ENCODE measurements at places on chromosomes 6 and 20.

DNA sequence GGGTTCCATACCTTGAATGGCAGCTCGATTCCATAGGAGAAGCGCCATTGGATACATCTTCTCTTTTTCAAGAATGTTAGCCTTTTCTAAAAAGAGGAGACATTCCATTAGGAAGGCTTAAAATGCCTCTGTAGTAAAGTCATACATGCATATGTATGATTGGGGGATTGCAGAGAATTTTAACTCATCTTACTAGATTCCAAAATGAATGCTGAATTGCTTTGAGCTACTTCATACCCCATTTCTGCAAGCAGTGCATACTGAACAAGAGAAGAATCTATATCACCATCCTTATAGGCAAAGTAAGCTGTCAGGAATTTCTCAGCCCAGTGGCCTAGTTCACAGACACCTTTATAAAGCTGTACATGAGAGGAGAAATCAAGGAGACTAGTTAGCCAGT, 80.3 kb downstream of the NDUFAF5 start:
- DNase-seq = no peak

- no peak for DNase-seq
These were observed 204.4 kb downstream of the SYNE1 start for GRCh38 chr6:152432758-152433157.

DNA sequence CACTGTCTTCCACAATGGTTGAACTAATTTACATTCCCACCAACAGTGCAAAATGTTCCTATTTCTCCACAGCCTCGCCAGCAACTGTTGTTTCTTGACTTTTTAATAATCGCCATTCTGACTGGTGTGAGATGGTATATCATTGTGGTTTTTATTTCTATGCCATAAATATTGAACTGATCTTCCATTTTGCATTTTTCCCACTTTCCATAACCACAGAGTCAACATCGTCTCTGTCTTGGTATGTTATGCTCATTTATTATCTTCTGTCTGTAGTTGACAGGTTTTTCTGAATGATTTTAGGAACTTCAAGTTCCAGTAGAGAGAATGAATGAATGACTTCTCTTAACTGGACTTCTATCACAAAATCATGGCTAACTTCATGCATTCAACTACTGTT, 259.8 kb downstream of the UST start:
- no peak for DNase-seq

- DNase-seq = no peak
These were observed 18.6 kb downstream of the DSE start for GRCh38 chr6:116389357-116389756.
